Activated CD8-positive, alpha-beta memory T cell treated with anti-CD3 and anti-CD28 coated beads for 48 hours (primary cell): ENCODE measurements at places on chromosomes 1 and 21.

- no peak for DNase-seq
Measured at GRCh38 chr1:1318131-1318652, 6.3 kb downstream of the INTS11 start.

GRCh38 chr1:62800825-62801306 lies 16.9 kb downstream of the ATG4C start:
- no peak for DNase-seq

DNA sequence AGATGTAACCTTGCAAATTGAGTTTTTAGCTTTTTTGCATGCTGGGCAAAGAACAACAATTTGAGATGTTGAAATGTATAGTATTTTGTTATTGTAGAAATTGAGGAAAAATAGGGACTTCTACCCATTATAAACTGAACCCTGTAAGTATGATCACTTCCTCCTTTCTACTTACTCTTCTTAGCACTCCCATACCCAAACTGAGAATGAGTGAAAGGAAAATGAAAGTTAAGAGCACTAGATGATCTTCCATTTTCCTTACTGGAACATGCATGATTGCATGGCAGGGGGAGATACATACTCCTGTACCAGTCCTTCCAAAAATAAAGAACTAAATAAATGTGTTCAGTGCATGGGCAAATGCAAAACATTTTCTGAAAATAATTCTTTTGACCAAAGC lies 107.4 kb upstream of the KIAA1614 start:
- DNase-seq, result no peak

- DNase-seq, result no peak
Measured at GRCh38 chr1:56811331-56811730, 7.9 kb downstream of the FYB2 start.

DNA sequence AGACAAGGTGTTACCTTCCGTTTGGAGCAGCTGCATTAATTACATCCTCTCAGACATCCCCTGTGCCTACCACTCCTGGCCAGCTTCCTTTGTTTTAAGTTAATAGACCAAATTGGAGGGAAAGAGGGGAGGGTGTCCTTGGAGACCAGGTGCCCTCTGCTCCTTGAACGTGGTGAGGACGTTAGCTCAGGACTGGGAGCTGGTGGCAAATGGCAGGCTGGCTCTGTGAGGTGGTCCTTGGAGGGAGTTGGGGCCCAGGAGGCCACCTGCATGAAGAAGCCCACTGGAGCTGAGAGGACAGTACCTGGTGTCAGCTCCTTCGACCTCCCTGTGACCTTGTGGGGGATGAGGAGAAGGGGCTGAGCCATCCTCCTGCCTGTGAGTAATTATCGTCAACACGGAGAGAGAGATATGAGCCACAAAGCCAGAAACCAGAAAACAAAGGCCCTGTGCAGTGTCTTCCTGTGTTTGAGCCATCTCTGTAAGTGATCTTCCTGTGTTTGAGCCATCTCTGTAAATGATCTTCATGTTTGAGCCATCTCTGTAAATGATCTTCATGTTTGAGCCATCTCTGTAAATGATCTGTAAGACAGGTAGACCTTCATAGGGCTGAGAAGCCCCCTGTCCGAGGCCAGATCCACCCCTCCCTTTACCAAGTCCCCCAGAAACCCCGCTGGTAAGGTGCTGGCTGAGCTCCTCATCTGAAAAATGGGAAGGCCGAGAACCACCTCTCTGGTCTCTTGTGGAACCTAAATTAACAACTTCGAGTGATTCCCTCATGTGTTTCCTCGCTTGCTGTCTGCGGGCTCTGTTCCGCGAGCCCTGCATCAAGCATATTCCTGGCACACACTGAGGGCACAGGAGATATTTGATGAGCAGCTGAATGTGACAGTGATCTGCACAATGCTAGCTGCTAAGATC lies 126.0 kb downstream of the CAMTA1 start:
- DNase-seq, result no peak

GRCh38 chr1:183239220-183239742 lies 53.2 kb downstream of the LAMC2 start:
- DNase-seq, result no peak

- DNase-seq, result no peak
Measured at GRCh38 chr1:232287676-232288569, 342.0 kb downstream of the SIPA1L2 start.

- DNase-seq, result no peak
Measured at GRCh38 chr1:20666146-20666545, 5.0 kb upstream of the DDOST start.

GRCh38 chr1:1540818-1541628 lies 599 bp upstream of the TMEM240 start:
- no peak for DNase-seq

DNA sequence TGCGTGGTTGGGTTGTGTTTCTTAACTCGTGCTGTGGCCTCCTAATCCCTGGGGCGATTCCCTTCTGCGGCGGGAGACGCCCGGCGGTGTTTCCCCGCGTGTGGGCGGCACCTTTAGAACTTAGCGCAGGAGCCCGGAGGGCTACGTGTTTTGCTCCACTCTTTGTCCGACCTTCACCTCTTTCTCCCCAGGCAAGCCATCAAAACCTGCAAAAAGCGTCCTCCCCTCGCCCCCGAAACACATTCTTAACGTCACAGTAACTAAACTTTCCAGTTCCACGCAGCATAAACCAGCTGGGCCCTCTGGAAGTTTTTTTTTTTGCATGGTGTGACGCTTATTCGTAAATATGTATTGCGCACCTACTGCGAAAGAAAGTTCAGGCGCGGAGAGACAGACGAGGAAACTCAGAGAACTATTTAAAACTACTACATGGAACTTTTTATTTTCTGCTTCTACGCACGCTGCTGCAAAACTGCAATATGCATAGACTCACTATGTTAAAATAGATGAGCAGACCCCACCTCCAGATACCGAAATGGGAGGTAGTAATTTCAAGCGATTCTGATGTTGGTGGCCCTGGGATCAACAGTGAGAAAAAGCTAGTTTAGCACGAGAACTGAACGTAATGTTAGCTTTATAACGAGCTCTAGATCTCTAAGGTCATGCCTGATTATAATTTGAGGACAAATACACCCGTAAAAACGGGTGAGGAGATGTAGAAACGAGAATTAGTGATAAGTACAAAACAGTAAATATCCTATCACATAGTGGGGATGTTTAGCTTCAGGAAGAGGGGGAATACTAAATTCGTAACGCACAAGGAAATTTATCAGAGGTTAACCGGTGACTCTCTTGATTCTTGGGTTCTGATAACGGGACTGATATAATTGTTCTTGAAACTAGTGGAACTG lies 920 bp downstream of the MTR start:
- peak; percentile 47 for DNase-seq

- DNase-seq, result no peak
Measured at GRCh38 chr1:85847356-85847755, 139.1 kb upstream of the ZNHIT6 start.

GRCh38 chr1:8425150-8425780 lies 107.4 kb downstream of the SLC45A1 start:
- DNase-seq, result no peak

DNA sequence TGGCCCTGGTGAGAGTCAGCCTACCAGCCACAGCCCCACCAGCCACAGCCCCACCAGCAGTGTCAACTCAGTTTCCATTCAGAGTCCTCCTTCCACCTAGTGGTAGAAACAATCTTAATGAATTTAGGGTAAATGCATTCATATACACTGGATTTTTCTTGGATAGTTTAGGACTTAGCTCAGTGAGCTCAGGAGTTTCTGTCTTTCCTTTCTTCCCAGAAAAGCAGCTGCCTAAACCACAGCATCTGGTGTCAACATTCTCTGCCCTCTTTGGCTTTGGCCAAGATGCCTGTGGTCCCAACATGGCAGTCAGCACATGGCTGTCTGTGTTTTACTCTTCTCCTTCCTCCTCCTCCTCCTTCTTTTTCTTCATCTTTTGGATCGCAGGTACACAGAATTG lies 94.0 kb downstream of the CLIC6 start:
- no peak for DNase-seq

DNA sequence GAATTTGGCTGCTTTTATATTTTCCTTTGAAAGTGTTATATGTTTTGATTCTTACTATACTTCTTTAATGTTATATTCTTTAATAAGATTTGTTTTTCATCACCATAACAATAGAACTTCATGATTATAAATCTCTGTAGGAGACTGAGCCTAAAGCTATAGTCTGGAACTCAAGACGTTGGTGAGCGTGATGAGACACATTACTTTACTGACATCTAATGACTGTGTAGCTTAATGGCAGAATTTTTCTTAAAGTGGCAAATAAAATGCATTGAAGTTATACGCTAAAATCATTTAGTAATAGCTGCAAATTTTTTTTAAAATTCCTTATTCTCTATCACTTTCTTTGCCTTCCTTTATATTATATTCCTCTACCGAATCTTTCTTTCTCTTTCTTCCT lies 56.1 kb upstream of the HAO2 start:
- no peak for DNase-seq

GRCh38 chr1:98314601-98315000 lies 346.9 kb upstream of the SNX7 start:
- no peak for DNase-seq

DNA sequence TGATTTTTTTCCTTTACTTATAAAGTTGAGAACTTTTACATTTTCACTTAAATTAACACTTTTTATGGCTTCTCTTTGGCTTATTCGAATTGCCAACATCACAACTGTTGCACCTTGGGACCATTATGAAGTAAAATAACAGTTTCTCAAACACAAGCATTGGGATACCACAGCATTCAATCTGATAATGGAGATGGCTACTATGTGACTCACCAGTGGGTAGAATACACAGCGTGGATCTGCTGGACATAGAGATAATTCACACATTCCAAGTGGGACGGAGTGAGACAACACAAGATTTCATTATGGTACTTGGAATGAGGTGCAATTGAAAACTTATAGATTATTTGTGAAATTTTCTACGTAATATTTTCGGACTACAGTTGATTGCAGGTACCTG lies 68.0 kb downstream of the ADAMTS1 start:
- DNase-seq, result no peak

- DNase-seq, result no peak
Measured at GRCh38 chr1:39683591-39684312, 7.5 kb downstream of the HPCAL4 start.

- DNase-seq, result no peak
Measured at GRCh38 chr1:150572918-150573647, 6.3 kb downstream of the MCL1 start.

DNA sequence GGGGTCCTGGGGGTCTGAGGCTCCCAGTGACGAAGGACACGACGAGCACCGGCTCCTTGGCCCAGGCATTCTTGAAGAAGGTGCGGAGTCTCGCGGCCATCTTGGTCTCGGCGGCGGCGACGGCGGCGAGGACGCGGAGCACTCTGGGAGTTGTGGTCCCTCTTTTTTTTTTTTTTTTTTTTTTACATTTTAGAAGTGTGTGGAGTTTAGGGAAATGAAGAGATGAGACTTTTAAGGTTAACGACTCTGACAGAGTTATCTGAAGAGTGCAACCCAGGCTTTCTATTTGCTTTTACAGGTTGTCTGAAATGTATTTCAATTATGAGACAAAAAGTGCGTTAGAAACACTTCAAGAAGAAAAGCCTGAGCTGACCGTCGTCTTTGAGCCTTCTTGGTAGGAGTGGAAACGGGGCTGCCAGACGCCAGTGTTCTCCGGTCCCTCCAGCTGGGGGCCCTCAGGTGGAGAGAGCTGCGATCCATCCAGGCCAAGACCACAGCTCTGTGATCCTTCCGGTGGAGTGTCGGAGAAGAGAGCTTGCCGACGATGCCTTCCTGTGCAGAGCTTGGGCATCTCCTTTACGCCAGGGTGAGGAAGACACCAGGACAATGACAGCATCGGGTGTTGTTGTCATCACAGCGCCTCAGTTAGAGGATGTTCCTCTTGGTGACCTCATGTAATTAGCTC lies 9.7 kb downstream of the OR2B11 start:
- no peak for DNase-seq

- no peak for DNase-seq
Measured at GRCh38 chr1:190477762-190478148, at the start of gene BRINP3. TSS of gene BRINP3 (minus strand) at chr1:190477864.

GRCh38 chr1:194624833-194625232 lies 1438.4 kb upstream of the B3GALT2 start:
- DNase-seq, result no peak

GRCh38 chr1:172286629-172287076 lies 133.8 kb upstream of the C1orf105 start:
- no peak for DNase-seq

- no peak for DNase-seq
Measured at GRCh38 chr1:242002072-242002471, 3.2 kb upstream of the MAP1LC3C start.

DNA sequence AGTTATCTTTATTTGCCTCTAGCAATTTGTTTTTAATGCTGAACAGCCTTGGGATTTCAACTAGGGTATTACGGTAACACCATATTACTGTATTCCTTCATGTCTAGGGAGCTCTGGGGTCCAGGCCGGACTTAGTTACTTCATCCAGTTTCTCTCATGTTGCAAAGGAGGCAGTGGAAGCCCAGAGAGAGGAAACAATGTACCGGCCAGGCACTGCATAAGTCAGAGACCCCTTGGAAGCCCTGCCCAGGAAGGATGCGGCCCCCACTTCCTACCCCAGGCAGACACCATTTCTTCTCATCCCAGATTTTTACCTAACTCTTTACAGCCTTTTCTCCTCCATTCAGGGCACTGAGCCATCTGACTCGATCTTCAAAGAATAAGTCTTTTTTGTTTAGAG lies 32.5 kb downstream of the TRABD2B start:
- no peak for DNase-seq
